ENCODE measurements at places on chromosomes 1 and 21.

DNA sequence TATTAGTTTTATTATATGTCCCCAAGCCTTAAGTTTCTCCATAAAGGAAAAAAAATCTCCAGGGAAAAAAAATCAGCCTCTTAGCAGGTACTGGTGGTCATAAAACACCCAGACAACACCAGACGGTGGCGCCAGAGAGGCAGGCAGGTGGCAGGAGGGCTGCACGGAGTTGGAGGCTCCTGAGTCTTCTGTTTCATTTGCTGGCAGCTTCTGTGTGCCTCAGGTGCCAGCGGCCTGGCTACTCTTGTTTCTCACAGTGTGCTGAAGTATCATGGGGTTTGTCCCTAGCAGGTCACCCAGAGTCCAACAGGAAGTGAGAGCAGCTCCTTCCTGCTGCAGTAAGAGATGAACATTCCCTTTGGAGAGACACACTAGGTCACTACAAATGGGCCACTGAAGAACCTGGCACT is 123.3 kb upstream of the GADD45A start:
- peak; percentile 56 for DNase-seq

GRCh38 chr1:44807364-44808062 is 362 bp upstream of the DYNLT4 start:
- DNase-seq: peak; percentile 96

- DNase-seq: no peak
Measured at GRCh38 chr1:180644526-180645192, 12.8 kb downstream of the XPR1 start.

DNA sequence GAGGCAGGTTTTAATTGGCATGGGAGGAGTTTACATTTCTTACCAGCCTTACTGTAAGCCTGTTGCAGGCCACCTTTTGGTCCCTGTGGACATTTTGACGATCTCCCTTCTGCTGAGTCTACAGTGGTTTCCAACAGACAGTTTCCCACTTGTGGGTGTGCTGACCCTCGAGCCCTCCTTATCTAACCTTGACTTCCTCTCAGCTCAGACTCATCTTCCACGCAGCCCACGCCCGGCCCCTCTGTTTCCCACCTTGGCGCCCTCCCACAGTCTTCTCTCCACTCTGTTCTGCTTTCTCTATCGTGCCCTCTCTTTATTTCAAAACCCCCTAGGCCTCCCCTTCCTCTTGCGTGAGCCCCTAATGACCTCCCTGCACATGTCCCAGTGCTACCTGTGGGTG is 6.1 kb upstream of the ARL8A start:
- no peak for DNase-seq

DNA sequence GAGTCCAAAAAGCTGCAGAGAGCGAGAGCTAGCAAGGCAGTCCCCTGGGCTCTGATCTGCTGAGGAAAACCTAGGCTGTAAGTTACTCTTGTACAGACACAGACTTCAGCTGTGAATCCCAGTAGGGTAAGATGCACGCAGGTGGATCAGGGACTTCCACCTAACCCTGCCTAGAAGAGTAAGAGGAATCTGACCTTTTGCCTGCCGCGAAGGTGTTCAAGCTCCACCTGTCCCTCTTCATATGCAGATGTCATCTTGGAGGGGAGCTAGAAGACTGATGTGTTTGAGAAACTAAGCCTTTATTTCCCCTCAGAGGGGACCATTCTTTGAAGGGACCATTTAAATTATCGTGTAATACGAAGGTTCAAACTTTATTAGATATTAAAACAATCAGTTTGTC is 108.6 kb upstream of the USP24 start:
- no peak for DNase-seq

DNA sequence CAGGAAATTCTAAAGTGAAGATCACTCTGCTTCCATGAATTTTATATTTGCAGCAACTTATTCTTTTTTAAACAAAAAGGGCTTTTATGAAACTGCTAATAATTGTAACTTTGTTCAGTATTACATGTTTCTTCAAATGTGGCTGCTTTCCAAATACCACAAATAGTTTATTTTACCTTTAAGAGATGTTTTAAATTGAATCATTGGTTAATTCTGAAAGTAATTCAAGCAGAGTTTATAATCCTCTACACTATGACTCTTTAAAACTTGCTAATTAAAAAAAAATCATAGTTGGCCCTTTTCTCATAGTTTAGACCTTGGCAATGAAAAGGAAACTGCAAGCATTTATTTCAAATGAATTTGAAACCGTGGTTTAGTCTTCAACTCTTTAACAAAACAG is 59.6 kb downstream of the SDCCAG8 start:
- no peak for DNase-seq

DNA sequence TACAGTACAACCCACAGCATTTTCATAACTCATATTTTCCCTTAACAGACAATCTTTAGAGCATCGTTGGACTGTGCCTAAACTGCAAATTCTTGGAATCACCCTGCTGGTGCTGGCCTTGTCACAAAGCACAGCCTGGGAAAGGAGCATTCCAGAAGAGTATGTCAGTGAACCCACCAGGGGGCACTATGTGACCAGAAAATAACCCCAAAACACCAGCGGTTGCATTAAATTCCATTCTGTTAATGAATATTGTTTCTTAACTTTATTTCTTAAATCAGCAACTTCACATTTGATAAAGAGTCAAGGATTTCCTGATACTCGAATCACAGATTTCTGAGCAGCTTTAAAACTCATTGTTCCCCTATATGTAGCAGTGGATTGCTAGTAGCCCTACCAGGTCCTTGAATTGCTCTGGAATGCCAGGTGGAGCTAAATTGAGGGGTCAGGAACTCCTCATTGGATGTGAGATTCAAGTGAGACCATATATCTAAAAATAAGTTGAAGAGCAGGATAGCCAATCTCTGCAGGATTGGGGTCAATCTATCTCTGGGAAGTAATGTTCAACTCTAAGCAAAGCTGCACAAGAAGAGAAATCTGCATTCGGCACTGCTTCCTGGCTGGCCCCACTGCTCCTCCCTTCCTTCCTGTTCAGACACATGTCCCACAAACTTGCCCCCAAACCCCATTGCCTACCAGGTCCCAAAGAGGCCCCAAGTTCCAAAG is 12.7 kb upstream of the RAB4A start:
- DNase-seq: peak; percentile 45

DNA sequence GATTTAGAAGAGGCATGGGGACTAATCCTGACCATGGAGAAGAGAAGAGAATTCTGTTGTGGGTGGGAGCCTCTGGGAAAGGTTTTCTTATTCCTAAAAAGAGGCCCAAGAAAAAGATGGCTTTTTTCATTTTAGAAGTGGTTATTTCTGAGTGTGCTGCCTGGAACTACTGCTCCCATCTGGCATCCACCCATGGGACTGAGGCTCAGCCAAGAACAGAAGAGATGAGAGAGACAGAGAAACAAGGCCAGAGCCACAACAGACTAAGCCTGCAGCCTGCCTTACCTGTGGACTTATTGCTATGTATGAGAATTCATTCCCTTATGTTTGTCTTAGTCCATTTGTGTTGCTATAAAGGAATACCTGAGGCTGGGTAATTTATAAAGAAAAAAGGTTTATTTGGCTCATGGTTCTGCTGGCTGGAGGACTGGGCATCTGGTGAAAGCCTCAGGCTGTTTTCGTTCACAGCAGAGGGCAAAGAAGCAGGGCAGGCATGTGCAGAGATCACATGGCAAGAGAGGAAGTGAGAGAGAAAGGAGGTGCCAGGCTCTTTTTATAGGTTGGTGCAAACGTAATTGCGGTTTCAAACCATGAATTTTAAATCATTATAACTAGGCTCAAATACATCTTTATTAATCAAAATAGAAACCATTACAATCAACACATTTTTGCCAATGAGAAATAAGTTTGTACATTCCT is 57.5 kb upstream of the PRDM2 start:
- no peak for DNase-seq

GRCh38 chr1:102472520-102472919 is 475.8 kb upstream of the OLFM3 start:
- DNase-seq: no peak

DNA sequence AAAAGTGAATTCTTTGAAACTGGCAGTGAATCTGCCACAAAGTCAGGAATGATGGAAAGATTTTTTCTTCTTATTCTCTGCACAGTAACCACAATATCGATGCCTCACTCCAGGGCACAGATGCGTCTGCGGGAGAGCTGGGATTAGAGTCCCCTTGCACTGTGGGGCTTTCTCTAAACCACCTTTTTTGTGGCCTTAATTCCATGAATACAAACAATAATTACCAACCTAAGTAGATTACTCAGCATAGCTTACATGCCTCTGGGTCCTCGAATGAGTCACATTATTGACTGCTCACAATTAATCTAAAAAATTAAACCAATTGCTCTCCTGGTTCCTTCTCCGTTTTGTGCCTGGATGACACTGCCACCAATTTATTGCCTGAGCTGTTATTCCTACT is 125.8 kb downstream of the KAZN start:
- no peak for DNase-seq

- no peak for DNase-seq
Measured at GRCh38 chr21:45975020-45975666, 6.4 kb upstream of the COL6A1 start.

DNA sequence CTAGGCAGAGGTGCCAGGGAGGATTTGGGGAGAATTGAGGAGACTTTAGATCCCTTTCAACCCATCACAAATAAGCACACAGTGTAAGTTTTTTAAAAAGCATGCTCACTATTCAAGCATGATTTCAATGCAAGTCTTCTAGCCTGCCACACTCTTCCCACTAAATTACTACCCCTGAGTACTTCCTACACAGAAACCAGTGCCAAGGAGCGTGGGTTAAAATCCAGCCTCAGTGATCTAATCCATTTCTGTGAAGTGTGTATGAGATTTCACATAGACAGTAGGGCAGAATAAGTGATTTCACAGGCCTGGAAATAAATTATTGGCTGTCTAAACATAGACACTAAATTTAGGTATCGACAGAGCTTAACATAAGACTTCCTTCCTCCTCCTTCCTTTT is 142.9 kb upstream of the ATP1B1 start:
- DNase-seq: no peak

- no peak for DNase-seq
Measured at GRCh38 chr1:40036574-40036973, 4.0 kb upstream of the CAP1 start.

- DNase-seq: no peak
Measured at GRCh38 chr1:9340864-9341263, 48.2 kb downstream of the SPSB1 start.

GRCh38 chr1:20601129-20601825 is 12.4 kb downstream of the CDA start:
- DNase-seq: no peak

- no peak for DNase-seq
Measured at GRCh38 chr1:62601457-62601856, 4.1 kb downstream of the ANGPTL3 start.

- DNase-seq: no peak
Measured at GRCh38 chr1:176605176-176605575, 142.2 kb downstream of the PAPPA2 start.

GRCh38 chr1:30005972-30006619 is 717.3 kb downstream of the MATN1 start:
- DNase-seq: no peak

DNA sequence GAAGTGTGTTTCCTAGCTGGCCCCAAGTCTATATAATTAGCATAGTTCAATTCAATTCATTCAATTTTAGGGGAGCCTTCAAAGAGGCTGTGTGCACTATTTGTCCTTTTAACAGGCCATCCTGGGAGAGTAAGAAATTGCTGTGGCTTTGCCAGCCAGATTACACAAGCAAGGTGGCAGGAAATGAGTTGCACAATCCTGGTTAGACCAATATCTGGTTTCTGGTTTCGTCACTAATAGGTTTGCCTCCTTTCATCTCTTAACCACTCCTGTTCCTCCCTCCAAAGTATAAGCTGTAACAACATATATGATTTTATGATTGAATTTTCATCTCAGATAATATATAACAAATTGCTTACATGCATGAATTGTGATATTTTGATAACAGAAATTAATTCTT is 84.1 kb upstream of the NEGR1 start:
- no peak for DNase-seq

- no peak for DNase-seq
Measured at GRCh38 chr21:16708101-16708835, 804.6 kb upstream of the CXADR start.

DNA sequence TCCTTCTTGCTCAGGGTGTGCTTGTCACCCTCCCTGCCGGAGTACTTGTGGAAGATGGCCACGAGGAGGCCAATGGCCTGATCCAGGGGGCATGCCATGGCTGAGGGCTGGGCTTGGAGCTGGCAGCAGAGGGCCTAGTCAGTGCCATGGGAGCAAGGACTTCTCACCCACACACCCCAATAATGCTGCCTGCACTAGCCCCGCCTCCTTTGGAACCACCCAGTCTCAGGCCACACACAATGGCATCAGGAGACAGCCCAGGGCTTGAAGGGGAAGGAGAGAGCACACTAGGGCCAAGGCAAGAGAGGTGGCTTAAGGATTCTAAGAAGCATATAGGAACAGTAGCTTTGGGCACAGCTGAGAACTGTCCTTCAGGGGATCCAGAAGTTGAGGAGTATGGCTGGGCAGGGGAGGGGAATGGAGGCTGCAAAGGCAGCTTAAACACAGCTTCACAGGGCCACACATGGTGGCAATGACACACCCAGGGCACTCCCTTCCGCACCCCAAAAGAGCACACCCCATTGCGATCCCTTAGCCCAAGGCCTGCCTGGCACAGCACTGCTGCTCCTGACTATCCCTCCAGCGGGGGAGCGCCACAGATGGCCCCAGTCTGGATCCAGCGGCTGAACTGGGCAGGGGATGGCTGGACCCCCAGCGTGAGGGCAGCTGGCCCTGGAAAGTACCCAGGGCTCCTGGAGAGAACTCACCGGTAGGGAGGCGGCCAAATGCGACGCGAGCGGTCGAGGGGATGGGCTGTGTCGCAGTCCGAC is at the start of gene S100A6:
Gene S100A6, minus strand, starts transcription at position 750 of the 770 bp plus-strand sequence. Its CDS starts 652 bp downstream, at position 98.
- peak; percentile 23 for DNase-seq

GRCh38 chr1:147669469-147670318 is 630 bp downstream of the ACP6 start:
- DNase-seq: no peak

GRCh38 chr1:167136191-167136614 is 42.3 kb downstream of the STYXL2 start:
- no peak for DNase-seq

GRCh38 chr1:97740891-97741290 is 179.9 kb downstream of the DPYD start:
- DNase-seq: no peak

DNA sequence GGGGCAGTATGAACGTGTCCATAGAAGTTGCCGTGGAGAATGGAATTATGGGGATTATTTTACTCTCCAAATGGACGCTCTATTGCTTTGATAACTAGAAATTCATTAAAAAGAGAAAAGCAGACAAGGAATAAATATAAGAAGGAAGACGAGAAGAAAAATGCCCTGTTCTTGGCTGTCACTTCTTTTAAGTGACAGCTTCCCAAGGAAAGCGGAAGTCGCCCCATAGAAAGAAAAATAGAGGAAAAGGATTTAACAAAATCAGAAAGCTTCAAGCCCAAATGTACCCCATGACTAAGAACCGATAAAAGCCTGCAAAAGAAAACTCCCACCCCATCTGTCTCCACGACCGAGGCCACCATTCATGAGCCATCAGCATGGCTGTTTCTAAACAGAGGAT is 85.7 kb downstream of the TAS1R2 start:
- DNase-seq: no peak

Measured in GOT3 (cell line).